Endothelial cell of umbilical vein (primary cell): ENCODE measurements at places on chromosomes 13 and 19. TPM values are rescaled to one million over a fixed set of nuclear protein-coding genes. Genes with fewer than 3 reads are reported as not detected.

DNA sequence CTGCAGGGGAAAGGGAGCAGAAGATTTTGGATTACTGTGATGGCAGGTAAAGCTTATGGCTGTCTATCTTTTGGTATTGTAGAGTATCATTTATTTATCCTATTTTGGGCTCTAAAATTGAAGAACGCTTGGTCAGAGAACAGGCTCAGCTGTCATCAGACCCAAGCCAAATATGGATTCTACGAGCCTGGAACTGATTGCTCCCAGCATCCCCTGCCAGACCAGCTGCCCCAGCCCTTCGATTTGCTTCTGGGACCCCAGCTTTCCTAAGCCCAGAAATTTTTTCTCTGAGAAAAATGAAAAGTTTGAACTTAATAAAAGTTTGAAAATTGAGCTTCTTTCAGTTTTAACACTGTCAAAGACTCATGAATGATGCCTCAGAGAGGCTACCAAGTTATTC is 472.8 kb downstream of the DACH1 start:
- no peak for DNase-seq
- H3K36me3 ChIP-seq = no peaks in the 10 kb centered on the region
- H3K27ac ChIP-seq = no peak overlapping the region
- H3K4me3 ChIP-seq = no peak overlapping the region
- H3K4me1 ChIP-seq = no peaks in the 10 kb centered on the region

DNA sequence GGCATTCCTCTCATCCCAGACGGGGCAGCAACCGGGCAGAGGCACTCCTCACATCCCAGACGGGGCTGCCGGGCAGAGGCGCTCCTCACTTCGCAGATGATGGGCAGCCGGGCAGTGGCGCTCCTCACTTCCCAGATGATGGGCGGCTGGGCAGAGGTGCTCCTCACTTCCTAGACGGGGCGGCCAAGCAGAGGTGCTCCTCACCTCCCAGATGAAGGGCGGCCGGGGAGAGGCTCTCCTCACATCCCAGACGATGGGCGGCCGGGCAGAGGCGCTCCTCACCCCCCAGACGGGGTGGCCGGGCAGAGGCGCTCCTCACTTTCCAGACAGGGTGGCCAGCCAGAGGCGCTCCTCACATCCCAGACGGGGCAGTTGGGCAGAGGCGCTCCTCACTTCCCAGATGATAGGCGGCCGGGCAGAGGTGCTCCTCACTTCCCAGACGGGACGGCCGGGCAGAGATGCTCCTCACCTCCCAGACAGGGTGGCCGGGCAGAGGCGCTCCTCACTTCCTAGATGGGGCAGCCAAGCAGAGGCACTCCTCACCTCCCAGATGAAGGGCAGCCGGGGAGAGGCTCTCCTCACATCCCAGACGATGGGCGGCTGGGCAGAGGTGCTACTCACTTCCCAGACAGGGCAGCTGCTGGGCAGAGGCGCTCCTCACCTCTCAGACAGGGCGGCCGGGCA is 68.9 kb downstream of the ZNF708 start:
- H3K27ac ChIP-seq = no peak overlapping the region
- H3K4me1 ChIP-seq = no peaks in the 10 kb centered on the region
- no peak for DNase-seq
- no peaks in the 10 kb centered on the region for H3K27me3 ChIP-seq
- H3K4me3 ChIP-seq = no peak overlapping the region

The C5AR2 gene
- not detected in 2 replicates for polyA plus RNA-seq

GRCh38 chr13:21074546-21074945 is 13.2 kb upstream of the LATS2 start:
- no peaks in the 10 kb centered on the region for H3K36me3 ChIP-seq
- peak overlapping the region; percentile 95 for H3K27ac ChIP-seq
- DNase-seq = peak; percentile 51
- H3K27me3 ChIP-seq = no peaks in the 10 kb centered on the region

- no peaks in the 10 kb centered on the region for H3K4me1 ChIP-seq
- no peaks in the 10 kb centered on the region for H3K36me3 ChIP-seq
- DNase-seq = no peak
- H3K27ac ChIP-seq = no peak overlapping the region
- no peak overlapping the region for H3K4me3 ChIP-seq
Measured at GRCh38 chr13:25421612-25422011, 49.8 kb downstream of the ATP8A2 start.

The ZNF253 gene
- polyA plus RNA-seq = 0.64 and 0.86 TPM in 2 replicates

The FSTL3 gene
- polyA plus RNA-seq = 45.2 and 70.7 TPM in 2 replicates

GRCh38 chr13:32257649-32258048 is 57.5 kb downstream of the ZAR1L start:
- no peaks in the 10 kb centered on the region for H3K36me3 ChIP-seq
- H3K4me3 ChIP-seq = no peak overlapping the region
- no peak overlapping the region for H3K27ac ChIP-seq
- H3K4me1 ChIP-seq = peaks cover 65% of the 10 kb centered on the region
- H3K27me3 ChIP-seq = no peaks in the 10 kb centered on the region

GRCh38 chr13:24788538-24788937 is 24.6 kb downstream of the RNF17 start:
- H3K27ac ChIP-seq = no peak overlapping the region
- H3K36me3 ChIP-seq = no peaks in the 10 kb centered on the region

DNA sequence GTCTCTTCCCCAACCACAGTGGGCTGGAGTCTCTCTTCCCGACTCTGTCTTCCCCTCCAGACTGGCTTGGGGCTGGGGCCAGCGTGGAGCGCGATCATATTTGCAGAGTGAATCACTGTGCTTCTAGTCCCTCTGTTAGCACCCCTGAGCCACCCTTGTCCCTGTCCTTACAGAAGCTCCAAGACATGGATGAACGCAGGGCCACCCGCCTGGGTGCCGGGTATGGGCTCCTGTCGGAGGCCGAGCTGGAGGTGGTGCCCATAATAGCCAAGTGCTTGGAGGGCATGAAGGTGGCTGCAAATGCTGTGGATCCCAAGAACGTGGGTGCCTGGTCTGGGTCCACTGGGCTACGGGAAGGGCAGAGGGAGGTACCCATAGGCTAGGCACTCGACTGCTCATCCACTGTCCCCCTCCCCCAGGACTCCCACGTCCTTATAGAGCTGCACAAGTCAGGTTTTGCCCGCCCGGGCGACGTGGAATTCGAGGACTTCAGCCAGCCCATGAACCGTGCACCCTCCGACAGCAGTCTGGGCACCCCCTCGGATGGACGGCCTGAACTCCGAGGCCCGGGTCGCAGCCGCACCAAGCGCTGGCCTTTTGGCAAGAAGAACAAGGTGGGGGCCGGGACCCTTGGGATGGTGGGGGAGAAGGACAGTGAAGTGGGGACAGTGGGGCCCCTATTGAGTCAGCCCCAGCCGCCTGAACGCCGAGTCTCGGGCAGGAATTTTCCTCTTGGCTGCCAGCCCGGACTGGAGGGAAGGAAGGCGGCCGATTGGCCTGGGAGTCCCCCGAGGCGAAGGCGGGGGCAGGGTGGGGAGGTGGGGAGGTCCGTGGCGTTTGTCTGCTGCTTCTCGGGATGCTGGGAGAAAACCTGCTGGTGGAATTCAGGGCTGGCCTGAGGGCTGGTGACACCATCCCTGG is 5.2 kb downstream of the TRIP10 start:
- peak overlapping the region; percentile 70 for H3K27ac ChIP-seq
- no peaks in the 10 kb centered on the region for H3K27me3 ChIP-seq
- H3K4me1 ChIP-seq = peaks cover 26% of the 10 kb centered on the region
- H3K4me3 ChIP-seq = no peak overlapping the region

DNA sequence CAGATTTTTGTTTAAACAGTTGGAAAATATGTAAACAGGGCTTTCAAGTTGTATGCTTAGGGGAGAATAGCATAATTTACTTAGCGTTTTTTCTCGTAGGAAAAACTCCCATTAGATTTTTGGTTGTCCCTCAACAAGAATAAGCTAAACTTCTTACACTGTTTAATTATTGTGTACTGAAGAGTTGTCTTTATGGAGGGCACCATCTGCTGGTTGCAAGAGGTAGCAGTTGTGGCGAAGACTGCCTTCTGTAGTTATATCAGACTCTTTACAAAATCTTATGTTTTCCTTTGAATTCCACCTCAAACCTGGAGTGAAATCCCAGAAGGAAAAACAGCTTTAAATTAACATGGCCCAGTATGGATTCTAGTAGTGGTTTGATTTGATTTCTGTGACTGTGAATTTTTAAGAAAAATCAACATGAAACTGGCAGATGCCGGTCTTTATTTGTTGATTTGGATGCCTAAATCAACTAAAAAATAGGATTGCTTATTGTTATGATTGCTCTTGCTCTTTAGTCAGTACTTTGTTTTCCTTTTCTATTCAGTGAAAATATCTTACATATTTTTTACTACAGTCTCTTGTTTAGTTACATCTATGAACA is 53.4 kb downstream of the PDS5B start:
- H3K36me3 ChIP-seq = no peaks in the 10 kb centered on the region
- DNase-seq = peak; percentile 67
- no peaks in the 10 kb centered on the region for H3K27me3 ChIP-seq
- H3K4me3 ChIP-seq = no peak overlapping the region
- peaks cover 3% of the 10 kb centered on the region for H3K4me1 ChIP-seq

DNA sequence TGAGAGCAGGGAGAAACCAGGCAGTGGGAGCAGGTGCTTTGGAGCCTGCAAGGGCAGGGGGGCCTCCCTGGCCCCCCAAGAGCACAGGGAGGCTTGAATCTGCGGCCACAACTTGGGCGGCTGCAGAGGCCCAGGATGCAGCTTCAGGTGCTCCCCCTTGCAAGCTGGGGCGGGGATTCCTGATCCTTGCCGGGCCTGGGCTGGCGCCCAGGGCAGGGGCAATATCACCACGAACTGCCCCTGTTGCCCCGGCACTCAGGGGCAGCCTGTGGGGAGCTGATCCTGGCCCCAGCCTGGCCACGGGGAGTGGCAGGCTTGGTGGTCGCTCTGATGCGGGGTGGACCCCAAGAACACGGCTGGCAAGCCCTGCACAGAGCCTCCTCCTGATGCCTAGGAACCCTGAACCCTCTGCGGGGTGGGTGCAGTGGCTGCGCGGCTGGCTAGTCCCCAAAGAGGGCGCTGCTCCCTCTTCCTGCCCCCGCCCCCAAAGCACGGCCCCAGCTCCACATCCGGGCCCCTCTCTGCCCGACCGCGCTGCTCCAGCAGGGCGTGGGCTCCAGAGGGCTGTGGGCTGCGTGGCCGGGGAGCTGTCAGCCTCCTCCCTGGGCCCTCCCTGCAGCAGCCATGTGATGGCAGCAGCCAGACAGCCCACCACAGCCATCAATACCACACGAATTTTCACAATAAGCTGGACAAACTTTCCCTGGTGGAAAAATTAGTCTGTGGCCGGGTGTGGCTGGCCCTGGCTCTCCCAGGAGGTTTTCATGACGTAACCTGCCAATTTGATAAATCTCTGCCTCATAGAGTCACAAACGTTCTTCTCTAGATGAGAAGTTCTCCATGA is 21.0 kb downstream of the TNFSF9 start:
- no peaks in the 10 kb centered on the region for H3K27me3 ChIP-seq
- no peak overlapping the region for H3K27ac ChIP-seq
- H3K4me1 ChIP-seq = no peaks in the 10 kb centered on the region
- H3K4me3 ChIP-seq = no peak overlapping the region
- H3K36me3 ChIP-seq = no peaks in the 10 kb centered on the region
- DNase-seq = no peak

GRCh38 chr19:29491491-29491890 is 34.3 kb upstream of the VSTM2B start:
- no peak for DNase-seq
- H3K4me1 ChIP-seq = no peaks in the 10 kb centered on the region
- no peaks in the 10 kb centered on the region for H3K36me3 ChIP-seq
- no peaks in the 10 kb centered on the region for H3K27me3 ChIP-seq
- no peak overlapping the region for H3K4me3 ChIP-seq
- no peak overlapping the region for H3K27ac ChIP-seq

- no peaks in the 10 kb centered on the region for H3K27me3 ChIP-seq
- H3K36me3 ChIP-seq = no peaks in the 10 kb centered on the region
- H3K4me1 ChIP-seq = no peaks in the 10 kb centered on the region
- H3K27ac ChIP-seq = no peak overlapping the region
- DNase-seq = peak; percentile 28
- no peak overlapping the region for H3K4me3 ChIP-seq
Measured at GRCh38 chr19:39110263-39110967, 15.2 kb upstream of the PAK4 start.

The PPP2R1A gene
- 216 and 221 TPM in 2 replicates for polyA plus RNA-seq
